Peyer's patch (tissue), 4 donors: ENCODE measurements at places on chromosomes 1 and 21. TPM values are rescaled to one million over a fixed set of nuclear protein-coding genes. Genes with fewer than 3 reads are reported as not detected.

GRCh38 chr1:25692560-25692959 is 76.0 kb downstream of the MAN1C1 start:
- H3K4me1 ChIP-seq = no peaks in the 10 kb centered on the region
- H3K27ac ChIP-seq = no peak overlapping the region
- no peaks in the 10 kb centered on the region for H3K27me3 ChIP-seq
- no peak overlapping the region for H3K4me3 ChIP-seq
- DNase-seq = no peak

DNA sequence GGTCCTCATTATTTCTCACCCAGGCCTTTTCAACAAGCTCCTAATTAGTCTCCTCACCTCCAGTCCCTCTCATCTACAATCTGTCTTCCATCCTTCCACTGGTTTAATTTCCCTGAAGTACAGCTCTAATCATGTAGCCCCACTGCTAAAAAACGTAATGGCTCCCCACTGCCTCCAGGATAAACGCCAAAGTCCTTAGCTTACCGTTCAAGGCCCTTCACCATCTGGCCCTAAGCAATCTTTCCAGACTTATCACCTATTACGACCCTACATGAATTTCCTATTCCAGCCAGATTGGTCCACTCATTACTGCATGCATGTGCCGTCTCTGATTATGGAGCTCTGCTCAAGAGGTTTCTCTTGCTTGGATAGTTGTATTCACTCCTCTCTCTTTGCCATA is 83.1 kb upstream of the DAB1 start:
- no peaks in the 10 kb centered on the region for H3K36me3 ChIP-seq
- H3K27me3 ChIP-seq = no peaks in the 10 kb centered on the region
- no peaks in the 10 kb centered on the region for H3K4me1 ChIP-seq
- H3K4me3 ChIP-seq = no peak overlapping the region
- no peak for DNase-seq
- no peak overlapping the region for H3K27ac ChIP-seq

DNA sequence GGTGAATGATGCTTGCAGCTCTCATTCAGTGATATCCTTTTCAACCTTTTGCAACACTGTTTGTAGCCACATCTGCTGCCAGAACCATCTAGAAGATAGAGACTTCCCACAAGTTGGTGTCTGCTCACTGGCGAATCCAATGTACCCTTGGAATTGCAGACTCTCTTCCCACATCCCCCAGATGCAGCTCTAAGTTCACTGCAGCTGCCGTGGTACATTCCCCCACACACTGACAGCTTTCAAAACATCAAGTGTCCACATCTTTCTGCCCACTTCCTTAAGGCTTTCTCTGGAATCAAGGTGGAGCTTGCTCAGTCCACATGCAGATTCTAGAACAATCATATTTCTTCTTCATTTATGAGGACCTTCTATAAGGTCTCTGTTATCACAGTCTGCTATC is 99.2 kb downstream of the PLPPR4 start:
- no peaks in the 10 kb centered on the region for H3K36me3 ChIP-seq
- H3K27me3 ChIP-seq = no peaks in the 10 kb centered on the region
- H3K4me1 ChIP-seq = no peaks in the 10 kb centered on the region
- no peak for DNase-seq

GRCh38 chr1:153659175-153659534 is 652 bp downstream of the SNAPIN start:
- no peaks in the 10 kb centered on the region for H3K36me3 ChIP-seq
- H3K4me3 ChIP-seq = peak overlapping the region; percentile 89
- peaks cover 9% of the 10 kb centered on the region for H3K4me1 ChIP-seq
- H3K27ac ChIP-seq = peak overlapping the region; percentile 96
- no peaks in the 10 kb centered on the region for H3K27me3 ChIP-seq

SYT14 gene
- not detected for total RNA-seq

DNA sequence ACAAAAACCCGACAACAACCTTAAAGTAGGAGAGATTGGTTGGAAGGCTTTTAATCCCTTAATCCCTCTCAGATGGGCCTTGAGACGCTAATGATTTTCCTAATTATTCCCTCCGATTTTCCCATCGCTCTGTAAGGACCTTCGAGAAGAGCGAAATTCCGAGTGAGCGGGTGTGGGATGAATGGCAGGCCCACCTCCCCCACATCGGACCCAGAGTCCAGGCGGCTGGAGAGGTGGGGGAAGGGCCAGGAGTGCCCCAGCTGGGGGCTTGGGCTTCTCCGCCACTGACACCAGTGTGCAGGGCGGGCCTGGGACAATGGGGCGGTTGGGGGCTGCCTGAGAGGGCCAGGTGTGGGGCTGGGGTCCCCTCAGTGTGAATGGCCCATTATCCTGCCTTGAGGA is 23.4 kb downstream of the RHBG start:
- H3K27ac ChIP-seq = no peak overlapping the region
- H3K4me1 ChIP-seq = no peaks in the 10 kb centered on the region
- peaks cover 5% of the 10 kb centered on the region for H3K27me3 ChIP-seq
- no peak overlapping the region for H3K4me3 ChIP-seq
- no peaks in the 10 kb centered on the region for H3K36me3 ChIP-seq
- no peak for DNase-seq
